ENCODE measurements at places on chromosomes 11 and 22. TPM values are rescaled to one million over a fixed set of nuclear protein-coding genes. Genes with fewer than 3 reads are reported as not detected.

DNA sequence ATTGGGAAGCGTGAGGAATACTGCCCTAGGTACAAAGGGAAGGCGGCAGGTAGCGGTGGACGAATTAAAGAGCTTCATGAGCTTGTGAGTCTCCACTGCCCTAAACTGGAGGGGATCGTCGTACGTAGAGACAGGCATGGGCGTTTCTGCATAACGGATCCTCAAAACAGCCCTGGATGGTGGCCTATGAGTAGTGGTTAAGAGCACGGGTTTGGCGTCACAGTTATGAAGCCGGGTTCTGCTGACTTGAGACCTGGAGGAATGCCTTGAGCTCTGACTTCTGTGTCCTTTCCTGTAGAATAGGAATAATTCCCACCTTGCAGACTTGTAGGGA, 335 bp downstream of the TMEM138 start:
- DNase-seq: no peak

DNA sequence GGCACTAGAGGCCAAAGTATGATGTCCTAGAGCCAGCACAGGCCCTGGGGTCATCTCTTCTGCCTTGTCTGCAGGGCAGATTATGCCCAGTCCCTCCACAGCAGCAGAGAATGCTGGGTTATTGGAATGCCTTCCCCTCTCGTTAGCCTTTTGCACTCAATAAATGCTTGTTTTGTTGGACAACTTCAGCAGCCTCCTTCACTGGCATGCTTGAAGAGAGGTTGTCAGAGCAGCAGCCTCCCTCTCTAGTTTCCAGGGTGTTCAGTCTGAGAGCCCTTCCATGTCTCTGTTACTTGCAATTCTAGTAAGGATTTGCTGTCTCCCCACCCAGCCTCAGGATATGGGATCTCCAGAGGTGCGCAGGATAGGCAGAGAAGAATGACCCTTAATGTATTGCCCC, 82.9 kb downstream of the PKNOX2 start:
- DNase-seq: no peak

DNA sequence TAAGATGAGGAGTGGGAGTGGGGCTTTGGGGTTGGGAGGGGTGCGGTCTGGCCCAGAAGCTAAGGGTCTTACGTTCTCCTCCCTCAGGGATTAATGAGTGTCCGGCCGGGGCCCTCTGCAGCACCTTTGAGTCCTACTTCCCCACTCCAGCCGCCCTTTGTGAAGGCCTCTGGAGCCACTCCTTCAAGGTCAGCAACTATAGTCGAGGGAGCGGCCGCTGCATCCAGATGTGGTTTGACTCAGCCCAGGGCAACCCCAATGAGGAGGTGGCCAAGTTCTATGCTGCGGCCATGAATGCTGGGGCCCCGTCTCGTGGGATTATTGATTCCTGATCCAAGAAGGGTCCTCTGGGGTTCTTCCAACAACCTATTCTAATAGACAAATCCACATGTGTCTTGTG, 4.0 kb downstream of the FOLR3 start:
- DNase-seq: no peak

GRCh38 chr11:35057926-35058668, 80.9 kb upstream of the CD44 start:
- DNase-seq: no peak

The ACAD8 gene
- 22.1 TPM for polyA plus RNA-seq

The DTX4 gene
- polyA plus RNA-seq: 19.4 TPM

DNA sequence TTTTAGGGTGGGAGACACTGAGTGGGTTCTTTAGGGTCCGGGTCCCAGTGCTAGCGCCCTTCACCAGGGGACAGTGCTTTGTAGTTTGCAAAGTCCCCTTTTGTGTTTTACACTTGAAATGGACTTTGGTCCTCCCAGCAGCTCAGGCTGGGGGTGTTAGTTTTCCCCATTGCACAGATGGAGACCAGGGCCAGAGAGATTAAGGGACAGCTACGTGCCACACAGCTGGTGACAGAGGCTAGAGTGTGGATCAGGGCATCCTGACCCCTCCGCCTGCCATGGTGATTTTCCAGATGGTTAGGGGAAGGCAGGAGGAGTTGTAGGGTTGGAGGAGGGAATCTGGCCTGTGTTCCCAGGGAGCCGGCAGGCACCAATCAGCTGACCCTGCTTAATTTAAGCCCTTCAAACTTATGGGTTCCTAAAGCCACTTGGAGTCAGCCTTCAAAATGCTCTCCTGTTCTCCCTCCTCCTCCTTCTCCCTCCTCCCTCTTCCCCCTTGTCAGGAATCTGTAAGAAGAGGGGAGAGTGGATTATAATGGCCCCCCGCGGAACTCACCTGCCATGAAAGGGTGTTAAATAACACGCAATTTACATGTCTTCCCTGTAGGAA, 22.5 kb upstream of the MPPED1 start:
- no peak for DNase-seq

DNA sequence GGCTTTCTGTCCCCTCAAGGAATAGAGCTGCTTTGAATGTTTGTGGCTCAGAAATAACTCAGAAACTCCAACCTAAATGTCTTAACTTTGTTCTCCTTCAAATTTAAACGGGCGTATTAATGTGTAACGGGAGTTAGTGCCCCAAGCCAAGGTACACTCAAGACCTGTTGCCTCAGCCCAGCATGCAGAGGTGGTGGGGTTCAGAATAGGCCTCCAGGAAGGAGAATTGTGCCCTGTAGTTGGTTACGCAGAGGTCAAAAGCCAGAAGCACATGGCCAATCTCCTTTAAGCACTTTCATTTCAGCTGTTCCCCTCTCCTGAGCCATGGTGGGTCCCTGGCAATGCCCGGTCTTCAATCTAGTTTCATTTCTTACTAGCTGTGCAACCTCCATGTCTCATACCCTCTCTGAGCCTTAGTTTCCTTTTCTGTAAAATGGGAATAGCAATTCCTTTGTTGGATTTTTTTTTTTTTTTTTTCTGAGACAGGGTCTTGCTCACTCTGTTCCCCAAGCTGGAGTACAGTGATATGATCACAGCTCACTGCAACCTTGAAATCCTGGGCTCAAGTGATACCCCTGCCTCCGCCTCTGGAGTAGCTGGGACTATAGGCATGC, 4.2 kb downstream of the HMOX1 start:
- no peak for DNase-seq

DNA sequence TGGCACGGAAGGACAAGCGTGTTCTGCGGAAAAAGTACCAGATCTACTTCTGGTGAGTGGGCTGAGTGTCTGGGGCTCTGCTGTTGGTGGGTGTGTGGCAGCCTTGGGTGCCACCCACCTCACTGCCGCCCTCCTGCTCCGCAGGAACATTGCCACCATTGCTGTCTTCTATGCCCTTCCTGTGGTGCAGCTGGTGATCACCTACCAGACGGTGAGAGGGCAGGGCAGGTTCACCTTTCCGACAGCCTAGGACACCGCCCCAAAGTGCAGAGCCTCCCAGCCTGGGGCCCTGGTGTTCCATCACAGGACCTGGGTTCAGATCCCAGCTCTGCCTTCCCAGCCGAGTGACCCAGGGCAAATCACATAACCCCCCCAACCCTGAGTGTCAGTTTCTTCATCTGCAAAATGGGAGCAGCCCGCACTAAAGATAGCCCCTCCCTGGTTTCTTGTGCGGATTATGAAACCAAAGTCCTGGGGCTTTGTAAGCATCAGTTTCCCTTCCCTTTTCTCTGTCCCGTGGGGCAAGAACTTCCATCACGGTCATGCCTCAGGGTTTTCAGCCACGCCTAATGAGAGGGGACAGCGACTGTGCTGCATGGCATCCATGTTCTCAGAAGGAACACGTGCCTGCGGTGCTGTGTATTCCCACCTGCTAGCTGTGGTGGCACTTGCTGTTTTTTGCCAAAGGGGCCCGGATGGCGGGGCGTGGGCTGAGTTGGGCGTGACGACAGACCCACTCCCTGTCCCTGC, 9.8 kb upstream of the TAGLN start:
- no peak for DNase-seq

The OR10A4 gene
- polyA plus RNA-seq: not detected

- DNase-seq: no peak
Observed at GRCh38 chr22:17941471-17942406, 82.6 kb downstream of the MICAL3 start.

DNA sequence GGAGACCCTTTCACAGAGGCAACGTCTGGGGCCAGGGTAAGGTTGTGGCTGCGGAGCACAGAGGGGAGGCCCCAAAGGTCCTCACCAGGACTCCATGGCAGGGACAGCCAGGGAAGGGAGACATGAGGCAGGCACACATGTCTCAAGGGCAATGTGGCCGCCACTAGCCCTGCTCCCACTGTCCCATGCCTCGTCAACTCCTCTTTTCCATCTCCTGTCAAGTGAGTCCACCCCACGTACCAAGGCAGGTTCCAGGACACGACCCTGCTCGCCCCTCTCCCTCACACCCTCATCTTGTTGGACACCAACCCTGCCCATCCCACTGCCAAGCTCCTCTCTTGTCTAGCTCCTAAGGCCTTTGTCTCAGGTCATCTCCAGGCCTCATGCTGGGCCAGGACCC, 73.2 kb downstream of the RRM1 start:
- no peak for DNase-seq

DNA sequence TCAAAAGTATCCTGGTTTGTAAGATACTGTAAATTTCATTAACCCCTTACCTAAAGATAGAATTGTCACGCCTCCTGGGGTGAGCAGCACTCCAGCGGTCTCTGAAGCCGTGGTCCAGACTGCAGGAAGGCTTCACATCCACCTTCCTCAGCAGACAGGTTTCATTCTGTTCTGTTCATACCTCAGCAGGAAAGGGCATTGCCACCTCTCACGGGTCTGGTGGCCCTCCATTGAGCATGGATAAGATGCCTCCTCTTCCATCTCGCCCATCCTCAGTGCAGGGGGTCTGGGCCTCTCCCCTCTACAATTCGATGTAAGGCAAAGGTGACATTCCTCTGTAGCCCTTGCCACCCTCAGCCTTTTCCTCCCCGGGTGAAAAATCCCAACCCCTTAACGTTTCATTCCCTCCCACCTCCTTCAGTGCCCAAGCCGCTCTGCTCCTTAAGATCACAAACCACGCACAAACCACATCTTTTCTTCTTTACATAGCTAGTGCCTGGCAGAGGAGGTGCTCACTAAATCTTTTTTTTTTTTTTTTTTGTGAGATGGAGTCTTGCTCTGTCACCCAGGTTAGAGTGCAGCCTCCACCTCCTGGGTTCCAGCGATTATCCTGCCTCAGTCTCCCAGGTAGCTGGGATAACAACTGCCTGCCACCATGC, 28.5 kb downstream of the RPUSD4 start:
- DNase-seq: no peak

GRCh38 chr11:128732471-128733277, 38.8 kb downstream of the FLI1 start:
- no peak for DNase-seq

- peak; percentile 17 for DNase-seq
Observed at GRCh38 chr22:31160328-31160978, 471 bp downstream of the RNF185 start.

GRCh38 chr11:104700609-104701008, 197.7 kb downstream of the CASP12 start:
- no peak for DNase-seq

- DNase-seq: no peak
Observed at GRCh38 chr11:103170865-103171264, 61.6 kb downstream of the DYNC2H1 start.

DNA sequence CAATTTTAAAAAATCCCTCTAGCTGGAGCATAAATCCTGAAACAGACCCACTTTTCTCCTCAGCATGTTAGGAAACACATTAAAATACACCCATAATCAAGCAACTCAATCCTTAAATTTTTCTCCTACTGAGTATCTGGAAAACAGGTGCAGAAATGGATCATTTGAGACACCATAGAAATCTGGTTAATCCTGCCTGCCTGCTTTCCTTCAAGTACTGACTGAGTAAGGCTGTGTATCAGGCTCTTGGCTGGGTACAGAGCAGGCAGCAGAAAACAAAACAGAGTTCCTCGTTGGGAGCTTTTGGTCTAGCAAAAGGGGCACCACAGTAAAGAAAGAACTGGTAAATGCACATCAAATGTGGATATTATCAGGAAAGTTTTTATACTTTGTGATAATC, 1.9 kb downstream of the KCNQ1OT1 start:
- DNase-seq: no peak

- DNase-seq: no peak
Observed at GRCh38 chr11:44207292-44207691, 102.6 kb downstream of the ALX4 start.

- DNase-seq: peak; percentile 27
Observed at GRCh38 chr11:975827-976226, 50.2 kb downstream of the AP2A2 start.

DNA sequence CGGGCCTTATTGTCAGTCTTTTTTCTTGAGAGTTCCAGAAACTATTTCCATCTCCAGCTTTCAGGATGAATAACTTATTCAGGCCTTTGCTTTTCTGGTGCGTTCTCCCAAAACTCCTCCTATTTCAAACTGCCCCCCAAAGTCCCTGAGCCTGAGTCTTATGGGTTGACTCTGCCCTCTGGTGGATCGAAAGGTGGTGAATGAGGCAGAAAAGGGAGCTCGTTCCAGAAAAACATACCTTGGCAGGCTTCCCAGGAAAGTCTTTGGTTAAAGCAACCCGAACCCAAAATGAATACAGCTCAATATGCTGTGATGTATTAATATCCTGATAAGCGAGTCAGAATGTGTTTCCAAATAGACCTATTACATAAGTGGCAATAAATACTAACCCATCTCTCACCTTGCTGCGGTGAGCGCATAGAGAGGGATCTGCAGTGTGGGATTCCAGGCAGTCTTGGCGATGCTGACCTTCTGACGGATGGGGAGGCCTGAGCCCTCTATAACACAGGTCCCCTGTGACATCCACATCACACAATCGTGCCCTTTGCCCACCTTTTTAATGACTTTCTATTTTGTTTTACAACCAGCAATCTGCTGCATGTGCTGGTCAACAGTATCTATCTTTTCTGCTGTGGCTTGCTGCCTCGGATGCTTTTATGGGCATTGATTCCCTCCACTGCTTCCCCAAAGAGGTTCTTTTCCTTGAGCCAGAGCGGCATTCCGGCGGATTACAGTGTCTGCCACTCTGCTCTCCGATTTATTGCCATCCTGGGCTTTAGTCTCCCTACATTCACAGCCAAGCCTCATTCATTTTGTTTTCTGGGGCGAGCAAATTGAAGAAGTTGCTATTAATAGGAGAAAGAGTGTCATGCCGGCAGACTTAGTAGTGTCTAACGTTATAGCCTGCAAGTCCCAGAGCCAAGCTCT, 756.8 kb downstream of the NTM start:
- DNase-seq: peak; percentile 87

GRCh38 chr22:23106344-23106743, 35.4 kb downstream of the RSPH14 start:
- no peak for DNase-seq

DNA sequence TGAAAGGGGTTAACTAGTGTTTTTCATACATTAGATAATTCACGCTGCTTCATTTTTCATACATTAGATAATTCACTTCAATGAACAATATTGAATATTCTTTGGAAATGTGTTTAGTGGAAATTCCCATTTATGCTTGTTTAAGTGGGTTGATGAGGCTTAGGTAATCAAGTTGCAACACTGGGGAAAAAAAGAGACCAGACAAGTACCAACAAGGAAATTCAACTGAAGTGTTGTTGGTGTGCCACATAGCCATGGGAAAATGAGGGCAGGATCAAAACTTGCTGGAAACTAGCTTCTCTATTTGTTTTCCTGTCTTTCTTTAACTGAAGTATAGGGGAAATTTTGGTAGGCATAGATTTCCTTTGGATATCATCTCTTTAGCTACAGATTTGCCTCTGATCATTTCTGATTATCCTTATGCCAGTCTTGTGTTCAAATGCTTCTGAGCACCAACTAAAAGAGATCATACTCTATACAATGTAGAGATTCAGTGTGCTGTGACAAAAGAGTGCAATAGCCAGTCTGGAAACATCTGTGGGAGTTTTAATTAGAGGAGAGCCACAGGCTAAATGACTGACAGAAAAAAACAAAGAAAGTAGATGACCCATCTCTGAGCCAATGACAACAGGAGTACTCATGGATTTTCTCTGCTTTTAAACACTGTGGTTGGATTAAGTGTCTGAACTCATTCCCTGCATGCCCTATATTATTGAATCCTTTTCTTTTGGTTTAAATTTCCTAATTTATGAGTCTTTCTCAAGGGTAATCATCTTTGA, 67.6 kb upstream of the CTSC start:
- DNase-seq: no peak
